ENCODE measurements at places on chromosomes 2 and 18. TPM values are rescaled to one million over a fixed set of nuclear protein-coding genes. Genes with fewer than 3 reads are reported as not detected.

Gene NOSTRIN
- total RNA-seq, result 2.5 TPM

Gene UBR3
- total RNA-seq, result 43.5 TPM

Gene HRH4
- total RNA-seq, result not detected

Gene ALPI
- not detected for total RNA-seq

Gene TMEM247
- not detected for total RNA-seq

Gene ANAPC1
- 46.4 TPM for total RNA-seq

Gene FSHR
- not detected for total RNA-seq

Measured in dermis microvascular lymphatic vessel endothelial cell (primary cell).